Activated naive CD8-positive, alpha-beta T cell treated with anti-CD3 and anti-CD28 coated beads for 36 hours (primary cell): ENCODE measurements at places on chromosomes 5 and 9. TPM values are rescaled to one million over a fixed set of nuclear protein-coding genes. Genes with fewer than 3 reads are reported as not detected.

DNA sequence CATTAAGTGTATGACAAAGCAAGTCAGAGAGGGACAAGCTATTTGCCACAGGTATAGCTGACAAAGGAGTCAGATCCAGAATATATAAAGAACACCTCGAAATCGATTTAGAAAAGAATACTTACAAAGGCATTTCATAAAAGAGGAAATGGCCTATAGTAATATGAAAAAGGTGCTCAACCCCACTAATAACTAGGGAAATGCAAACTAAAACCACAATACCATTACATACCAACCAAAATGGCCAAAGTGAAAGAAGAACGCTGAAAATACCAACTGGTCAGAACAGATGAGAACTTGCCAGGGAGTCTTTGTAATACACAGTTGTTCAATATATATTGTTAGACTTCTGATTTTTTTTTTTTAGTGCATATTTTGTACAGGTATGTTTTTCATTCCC is 152.9 kb downstream of the CDC42SE2 start:
- DNase-seq: no peak

- DNase-seq: no peak
These were observed 12.7 kb downstream of the ABLIM3 start for GRCh38 chr5:149153751-149154610.

GRCh38 chr9:129648092-129648763 is 6.3 kb upstream of the ASB6 start:
- no peak for DNase-seq

Gene TMEM215
- total RNA-seq: not detected

Gene ISL1
- not detected for total RNA-seq
